ENCODE measurements at places on chromosomes 6 and 20.

DNA sequence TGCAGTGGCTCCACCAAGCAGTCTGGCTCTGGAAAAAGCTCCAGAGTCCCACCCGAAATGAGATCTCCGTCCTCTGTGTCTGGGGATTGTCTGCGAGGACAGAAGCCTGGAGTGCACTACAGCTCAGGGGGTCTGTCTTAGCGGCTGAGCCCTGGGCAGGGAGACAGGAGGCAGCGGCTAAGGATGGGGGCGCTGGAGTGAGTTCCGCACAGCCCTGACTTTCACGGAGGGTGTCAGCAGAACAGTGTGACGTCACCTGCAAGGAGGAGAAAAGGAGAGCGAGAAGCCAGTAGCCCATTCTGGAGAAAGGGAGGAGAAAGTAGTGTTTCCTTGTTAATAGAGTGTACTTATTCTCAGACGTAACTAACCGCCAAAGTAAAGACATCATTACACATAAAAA is 97.6 kb downstream of the FAM50B start:
- peak; percentile 31 for DNase-seq

- DNase-seq, result no peak
Observed at GRCh38 chr6:144630857-144631256, 345.7 kb downstream of the UTRN start.

GRCh38 chr6:19759117-19759880 is 77.9 kb upstream of the ID4 start:
- DNase-seq, result no peak

GRCh38 chr6:10429638-10430427 is 15.0 kb upstream of the TFAP2A start:
- peak; percentile 53 for DNase-seq

DNA sequence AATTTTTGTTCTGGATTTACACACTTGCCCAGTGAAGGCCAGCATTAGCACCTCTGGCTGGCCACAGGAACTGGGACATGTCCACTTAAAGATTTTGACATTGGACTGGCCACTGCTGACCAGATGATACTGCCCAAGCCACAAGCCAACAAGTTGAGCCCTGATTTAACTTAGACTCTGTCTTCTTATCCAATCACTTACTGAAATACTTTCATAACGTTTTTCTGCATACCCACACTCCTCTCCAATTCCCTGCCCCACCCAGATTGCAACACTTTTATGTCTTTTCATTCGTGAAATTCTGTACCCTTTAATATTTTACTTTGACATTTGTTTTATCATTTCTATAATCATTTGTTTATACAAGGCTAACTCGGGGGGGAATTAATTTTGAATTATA is 170.3 kb upstream of the TAB2 start:
- no peak for DNase-seq

GRCh38 chr20:1500496-1500895 is 9.3 kb upstream of the SIRPB2 start:
- no peak for DNase-seq

GRCh38 chr20:5691918-5692618 is 58.1 kb upstream of the SHLD1 start:
- no peak for DNase-seq

- no peak for DNase-seq
Observed at GRCh38 chr20:15042723-15043122, 705.3 kb upstream of the FLRT3 start.

DNA sequence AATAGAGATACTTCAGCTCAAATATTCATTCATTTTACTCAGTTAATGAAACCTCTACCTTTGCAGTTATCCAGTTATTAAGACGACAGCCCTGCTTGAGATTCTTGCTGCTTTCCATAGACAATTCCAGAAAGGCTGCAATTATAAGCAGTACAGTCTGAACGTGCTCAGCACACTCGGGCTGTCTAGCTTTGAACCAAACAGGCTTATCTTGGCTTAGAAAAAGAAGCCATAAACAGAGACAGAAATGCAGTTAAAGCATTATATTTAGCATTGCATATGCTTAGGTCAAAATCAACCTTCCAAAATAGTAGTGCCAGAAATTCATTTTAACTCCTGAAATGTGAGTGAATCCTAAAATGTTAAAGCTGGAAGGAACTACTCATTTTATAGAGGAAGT is 204.1 kb upstream of the KCNQ5 start:
- DNase-seq, result peak; percentile 8

DNA sequence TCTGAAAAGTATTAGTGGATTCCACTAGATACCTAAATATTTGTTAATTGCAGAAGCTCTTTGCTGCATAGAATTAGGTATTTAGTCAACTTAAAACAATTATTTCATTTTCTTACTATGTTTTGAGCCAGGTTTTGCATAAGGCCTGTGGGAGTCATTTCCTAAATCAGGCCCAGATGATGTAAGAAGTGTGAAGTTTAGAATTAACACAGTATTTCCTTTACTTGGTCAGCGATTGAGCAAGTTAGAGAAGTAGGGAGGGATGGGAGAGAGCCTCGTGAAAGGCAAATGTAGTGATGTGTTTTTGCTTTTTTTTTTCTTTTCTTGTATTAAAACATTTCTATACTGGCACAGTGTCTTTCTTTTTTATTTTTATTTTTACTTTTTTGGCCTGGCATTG is 711.1 kb downstream of the HDGFL1 start:
- no peak for DNase-seq

DNA sequence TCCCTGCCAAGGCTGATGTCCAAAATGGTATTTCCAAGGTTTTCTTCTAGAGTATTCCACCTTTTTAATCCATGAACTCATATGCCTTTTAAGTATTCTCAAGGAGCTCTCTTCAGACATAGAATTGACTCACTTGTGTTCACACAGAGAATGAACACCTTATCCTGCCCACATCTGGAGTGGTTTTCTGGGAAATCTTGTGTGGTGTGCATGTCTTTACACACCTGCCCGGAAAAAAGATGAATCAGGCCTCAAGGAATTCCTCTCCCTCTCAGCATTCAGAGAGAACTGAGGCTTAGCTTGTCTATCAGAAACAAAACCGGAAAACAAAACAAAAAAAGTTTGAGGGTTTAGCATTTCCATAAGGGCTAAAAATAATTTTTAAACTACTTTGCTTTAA is 148.8 kb downstream of the TFAP2A start:
- DNase-seq, result no peak

DNA sequence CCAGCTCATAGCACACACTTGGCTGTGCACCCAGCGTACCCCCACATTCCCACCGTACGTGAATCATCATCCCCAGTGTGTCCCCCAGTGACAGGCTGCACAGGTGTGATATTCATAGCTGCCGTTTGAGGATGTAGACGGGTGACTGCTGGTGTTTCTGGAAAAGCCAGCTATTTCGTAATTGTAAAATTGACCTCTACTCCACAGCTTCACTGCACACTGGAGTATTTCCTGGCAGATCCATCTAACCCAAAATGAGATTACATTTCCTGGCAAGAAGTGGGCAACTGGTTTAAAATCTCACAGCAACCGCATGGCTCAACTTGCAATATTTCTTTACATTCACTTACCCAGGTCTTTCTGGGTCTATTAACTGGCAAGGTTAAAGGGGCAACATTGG is 30.3 kb downstream of the CD83 start:
- no peak for DNase-seq

DNA sequence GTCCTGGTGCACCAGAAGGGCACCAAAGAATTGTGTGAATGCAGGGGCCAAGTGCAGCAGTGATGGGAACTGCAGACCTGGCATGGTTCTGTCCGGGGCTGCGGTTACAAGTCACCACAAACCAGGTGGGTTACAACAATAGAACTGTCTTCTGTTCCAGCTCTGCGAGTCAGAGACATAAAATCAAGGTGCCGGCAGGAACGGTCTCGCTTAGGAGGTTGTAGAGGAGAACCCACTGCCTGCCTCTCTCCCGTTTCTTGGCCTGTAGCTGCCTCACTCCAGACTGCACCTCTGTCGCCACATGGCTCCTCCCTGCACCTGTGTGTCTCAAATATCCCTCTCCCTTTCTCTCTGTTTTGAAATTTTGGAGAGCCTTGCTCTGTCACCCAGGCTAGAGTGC is 143.3 kb downstream of the TAF4 start:
- no peak for DNase-seq

- DNase-seq, result peak; percentile 53
Observed at GRCh38 chr6:10901770-10902169, 14.9 kb downstream of the SYCP2L start.

DNA sequence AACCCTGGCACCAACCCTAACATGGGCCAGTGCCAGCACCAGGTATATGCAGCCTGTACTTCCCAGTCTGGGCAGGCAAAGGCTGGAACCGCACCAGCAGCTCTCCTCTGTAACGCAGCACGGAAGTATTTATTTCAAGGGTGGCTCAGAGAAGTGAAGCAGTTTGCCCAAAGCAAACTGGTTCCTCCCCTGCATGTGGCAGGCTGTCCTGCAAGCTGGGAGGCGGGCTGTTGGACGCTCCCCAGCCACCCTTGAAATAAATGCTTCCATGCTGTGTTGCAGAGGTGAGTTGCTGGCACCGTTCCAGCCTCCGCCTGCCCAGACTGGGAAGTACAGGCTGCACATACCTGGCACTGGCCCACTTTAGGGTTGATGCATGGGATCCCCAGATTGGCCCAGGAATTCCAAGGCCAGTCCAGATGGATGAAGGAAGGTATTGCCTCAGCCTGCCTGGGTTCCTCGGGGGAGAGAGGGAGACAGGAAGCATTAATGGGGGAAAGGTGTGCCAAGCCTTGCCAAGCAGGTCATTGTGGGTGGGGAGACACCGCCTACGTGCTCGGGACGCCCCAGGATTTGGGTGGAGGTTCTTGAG is 49.8 kb downstream of the PPARD start:
- no peak for DNase-seq
